Stimulated activated CD4-positive, alpha-beta T cell treated with anti-CD3 and anti-CD28 coated beads, Interleukin-15, amount 100 ng/mL, for 24 hours (primary cell): ENCODE measurements at places on chromosomes 7 and 10.

- no peak for DNase-seq
Observed at GRCh38 chr10:1377740-1378397, 321.7 kb downstream of the WDR37 start.

- no peak for DNase-seq
Observed at GRCh38 chr7:47833211-47833610, 115.1 kb downstream of the PKD1L1 start.

- no peak for DNase-seq
Observed at GRCh38 chr10:34340934-34341333, 474.2 kb downstream of the PARD3 start.

DNA sequence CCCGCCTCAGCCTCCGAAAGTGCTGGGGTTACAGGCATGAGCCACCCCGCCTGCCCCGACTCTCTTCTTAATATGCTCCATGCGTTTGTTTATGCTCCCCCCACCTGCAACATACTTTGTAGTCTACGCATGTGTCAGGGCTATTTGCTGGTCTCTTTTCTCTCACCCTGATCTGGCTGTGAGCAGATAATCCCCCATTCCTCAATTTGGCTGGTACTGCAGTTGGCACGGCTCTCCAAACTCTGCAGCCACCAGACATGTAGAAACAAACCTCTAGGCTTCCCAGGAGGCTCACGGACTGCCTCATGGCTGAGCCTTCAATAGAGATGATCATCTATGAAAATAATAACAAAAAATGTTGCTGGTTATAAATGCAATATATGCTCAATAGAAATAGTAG is 540.3 kb upstream of the GALNT17 start:
- DNase-seq: no peak

DNA sequence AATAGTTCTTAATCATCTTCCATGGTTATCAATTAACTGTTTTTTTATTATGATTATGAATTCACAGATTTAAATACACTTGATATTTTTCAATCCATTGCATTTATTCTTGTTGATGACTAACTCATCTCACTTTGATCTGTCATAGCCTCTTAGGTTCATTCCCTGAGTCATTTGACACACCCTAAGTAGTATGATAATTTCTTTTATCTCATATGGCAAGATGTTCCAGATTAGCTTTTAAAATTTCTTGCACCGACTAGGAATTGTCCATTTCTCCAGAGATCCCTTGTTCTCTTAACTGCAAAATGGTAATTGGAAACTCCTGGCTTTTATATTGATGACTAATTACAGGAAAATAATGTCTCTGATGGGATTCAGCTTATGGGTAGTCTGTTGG is 87.6 kb upstream of the CCDC6 start:
- DNase-seq: no peak

DNA sequence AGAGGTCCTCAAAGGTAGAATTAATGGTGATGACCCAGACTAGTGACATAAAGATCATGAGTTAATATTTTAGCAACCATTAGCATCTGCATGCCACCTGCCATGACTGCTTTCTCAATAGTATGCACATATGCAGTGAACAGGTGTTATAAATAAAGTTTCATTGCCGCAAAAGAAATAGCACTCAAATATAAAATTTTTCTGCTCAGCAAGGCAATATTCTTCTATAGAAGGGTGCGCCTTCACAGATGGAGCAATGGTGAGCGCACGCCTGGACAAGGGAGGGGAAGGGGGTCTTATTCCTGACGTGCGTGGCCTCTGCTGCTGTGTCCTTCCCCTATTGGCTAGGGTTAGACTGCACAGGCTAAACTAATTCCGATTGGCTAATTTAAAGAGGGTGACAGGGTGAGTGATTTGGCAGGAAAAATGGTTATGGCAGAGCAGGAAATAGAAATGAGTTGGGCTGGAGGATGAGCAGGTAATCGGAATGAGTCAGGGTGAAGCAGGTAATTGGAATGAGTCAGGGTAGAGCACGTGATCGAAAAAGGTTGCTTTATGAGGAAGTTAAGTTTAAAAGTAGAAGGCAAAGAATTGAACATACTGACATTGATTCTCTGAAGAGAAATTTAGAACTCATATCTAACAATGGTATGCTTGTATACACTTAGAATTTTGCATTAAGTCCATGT is 24.7 kb upstream of the TRIM24 start:
- no peak for DNase-seq

- peak; percentile 48 for DNase-seq
Observed at GRCh38 chr7:5139998-5140397, 50.0 kb upstream of the WIPI2 start.

DNA sequence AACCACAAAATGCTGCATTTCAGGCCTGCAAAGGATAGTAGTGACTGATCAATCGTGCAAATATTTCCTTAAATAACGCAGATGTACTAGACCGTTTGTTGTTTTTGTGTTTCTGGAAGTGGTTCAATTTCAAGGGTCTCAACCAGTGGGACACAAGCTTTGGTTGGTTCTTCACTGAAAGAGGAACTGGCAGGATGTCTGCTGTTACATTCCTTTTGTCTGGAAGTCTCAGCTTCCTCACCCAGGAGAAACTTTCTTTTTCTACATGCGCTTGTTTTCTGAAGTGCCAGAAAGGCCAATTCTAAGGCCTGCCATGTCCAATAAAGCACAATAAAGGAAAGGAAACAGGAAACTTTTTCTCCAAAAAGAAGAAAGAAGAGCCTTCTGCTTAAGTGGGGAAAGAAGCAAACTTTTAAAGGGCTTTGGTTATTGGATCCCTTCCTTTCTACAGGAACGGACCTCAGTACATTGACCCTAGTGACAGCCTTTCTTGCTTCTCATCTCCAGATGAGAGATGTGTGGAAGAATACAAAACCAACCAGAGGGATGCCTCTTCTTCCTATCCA is 4.1 kb downstream of the DKK1 start:
- DNase-seq: no peak

DNA sequence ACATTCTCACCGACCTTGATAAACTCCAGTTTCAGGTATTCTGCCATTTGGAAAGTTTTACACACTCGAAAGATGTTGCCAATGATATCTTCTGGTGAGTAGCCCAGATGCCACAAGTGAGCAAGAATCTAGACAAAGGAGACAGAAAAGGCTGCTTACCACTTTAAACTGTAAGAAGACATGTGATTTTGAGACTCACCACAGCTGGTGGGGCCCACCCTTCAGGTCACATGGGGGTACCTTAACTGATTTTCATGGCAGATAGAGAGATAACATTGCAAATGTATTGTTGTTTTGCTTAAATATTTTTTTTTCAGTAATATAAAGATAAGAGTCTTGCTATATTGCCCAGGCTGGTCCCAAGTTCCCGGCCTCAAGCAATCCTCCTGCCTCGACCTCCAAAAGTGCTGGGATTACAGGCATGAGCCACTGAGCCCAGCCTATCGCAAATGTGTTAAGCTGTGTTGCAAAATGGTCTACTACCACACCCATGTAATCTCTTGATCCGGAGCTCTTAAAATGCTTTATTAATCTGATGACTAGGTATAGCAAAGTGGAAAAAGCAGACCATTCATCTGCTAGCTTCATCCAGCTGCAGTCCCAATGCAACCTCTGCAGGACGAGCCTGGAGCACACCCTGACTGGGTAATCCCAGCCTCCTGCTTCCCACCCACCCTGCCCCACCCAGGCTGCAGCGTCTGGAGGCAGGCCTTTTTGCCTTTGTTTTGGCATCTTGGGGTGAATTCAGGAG is 18.5 kb downstream of the RFC2 start:
- DNase-seq: no peak

DNA sequence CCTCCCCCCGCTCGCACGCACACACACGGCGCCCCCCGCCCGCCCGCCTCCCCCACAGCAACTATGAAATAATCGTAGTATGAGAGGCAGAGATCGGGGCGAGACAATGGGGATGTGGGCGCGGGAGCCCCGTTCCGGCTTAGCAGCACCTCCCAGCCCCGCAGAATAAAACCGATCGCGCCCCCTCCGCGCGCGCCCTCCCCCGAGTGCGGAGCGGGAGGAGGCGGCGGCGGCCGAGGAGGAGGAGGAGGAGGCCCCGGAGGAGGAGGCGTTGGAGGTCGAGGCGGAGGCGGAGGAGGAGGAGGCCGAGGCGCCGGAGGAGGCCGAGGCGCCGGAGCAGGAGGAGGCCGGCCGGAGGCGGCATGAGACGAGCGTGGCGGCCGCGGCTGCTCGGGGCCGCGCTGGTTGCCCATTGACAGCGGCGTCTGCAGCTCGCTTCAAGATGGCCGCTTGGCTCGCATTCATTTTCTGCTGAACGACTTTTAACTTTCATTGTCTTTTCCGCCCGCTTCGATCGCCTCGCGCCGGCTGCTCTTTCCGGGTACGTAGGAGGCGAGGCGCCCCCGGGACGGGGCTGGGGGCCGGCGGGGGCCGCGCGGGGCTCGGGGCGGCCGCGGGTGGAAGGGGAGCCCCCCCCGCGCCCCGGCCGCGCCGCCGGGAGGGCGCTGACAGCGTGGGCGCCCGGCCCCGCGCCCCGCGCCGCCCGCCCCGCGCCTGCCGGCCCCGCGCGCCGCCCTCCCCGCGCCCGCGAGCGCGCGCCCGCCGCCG is 441 bp downstream of the BMI1 start:
- DNase-seq: peak; percentile 71

- DNase-seq: no peak
Observed at GRCh38 chr7:142868986-142869415, 14.1 kb downstream of the EPHB6 start.

GRCh38 chr7:15924910-15925309 is 238.4 kb upstream of the MEOX2 start:
- DNase-seq: no peak

GRCh38 chr10:109924087-109924486 is 776 bp upstream of the XPNPEP1 start:
- DNase-seq: no peak

GRCh38 chr10:9848981-9849380 is 1168.7 kb upstream of the CELF2 start:
- no peak for DNase-seq

DNA sequence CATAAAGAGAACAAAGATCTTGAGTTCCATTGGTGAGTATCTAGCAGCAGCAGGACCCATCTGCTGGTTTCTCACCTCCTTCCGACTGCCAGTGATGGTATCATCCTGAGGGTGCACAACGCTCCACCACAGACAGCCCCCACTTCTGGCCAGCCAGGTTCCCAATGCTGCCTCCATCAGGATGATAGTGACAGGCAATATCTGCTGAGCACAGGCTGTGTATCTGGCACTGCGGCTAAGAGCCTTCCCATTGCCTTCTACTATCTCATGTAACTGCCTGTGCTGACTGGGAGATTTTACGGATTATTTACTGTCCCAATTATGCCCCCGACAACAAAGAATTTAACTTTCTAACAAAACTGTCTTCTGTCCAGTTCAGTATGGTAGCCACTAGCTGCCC is 352.4 kb upstream of the AOAH start:
- DNase-seq: no peak

DNA sequence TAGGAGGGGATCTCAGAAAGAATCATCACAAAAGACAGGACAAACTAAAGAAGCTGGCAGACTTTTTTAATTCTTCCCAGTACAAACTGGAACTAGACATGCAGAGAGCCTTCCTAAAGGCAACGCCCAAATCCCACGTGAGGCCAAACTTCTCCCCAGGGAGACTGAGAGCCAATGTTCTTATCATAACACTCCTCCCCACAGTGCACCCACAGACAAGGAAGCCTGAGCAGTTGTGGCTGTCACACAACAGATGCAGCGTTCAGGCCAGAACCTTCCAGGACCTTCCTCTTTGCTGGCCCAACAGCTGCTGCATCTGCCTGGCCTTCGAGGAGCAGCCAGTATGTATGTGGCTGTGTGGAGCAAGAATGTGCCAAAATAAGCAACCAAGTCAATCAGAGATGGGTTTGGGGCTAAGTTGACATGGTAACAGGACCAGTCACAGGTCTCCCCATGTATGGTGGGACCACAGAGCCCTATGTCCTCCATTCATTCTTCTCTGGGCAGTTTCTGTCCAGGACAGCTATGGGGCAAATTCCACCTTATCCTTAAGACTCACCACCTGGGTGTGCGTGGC is 34.9 kb downstream of the SRPK2 start:
- DNase-seq: no peak

- DNase-seq: no peak
Observed at GRCh38 chr7:48337012-48337621, 165.9 kb downstream of the ABCA13 start.

- peak; percentile 13 for DNase-seq
Observed at GRCh38 chr10:131743190-131744151, 157.3 kb upstream of the PPP2R2D start.

DNA sequence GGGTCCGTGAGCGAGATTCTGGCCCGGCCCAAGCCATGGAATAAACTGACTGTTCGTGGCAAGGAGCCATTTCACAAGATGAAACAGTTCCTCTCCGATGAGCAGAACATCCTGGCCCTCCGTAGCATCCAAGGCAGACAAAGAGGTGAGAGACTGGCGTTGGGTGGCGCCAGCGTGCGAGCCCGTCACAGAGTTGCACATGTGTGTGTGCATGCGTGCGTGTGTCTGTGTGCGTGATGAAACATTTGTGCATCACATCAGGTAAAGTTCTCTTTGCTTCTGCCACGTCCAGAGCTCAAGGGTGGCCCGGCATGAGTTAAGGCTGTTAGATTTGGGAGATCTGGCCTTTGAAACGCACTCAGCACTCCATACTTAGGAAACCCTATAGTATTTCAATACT is 89.5 kb upstream of the SH2B2 start:
- no peak for DNase-seq

DNA sequence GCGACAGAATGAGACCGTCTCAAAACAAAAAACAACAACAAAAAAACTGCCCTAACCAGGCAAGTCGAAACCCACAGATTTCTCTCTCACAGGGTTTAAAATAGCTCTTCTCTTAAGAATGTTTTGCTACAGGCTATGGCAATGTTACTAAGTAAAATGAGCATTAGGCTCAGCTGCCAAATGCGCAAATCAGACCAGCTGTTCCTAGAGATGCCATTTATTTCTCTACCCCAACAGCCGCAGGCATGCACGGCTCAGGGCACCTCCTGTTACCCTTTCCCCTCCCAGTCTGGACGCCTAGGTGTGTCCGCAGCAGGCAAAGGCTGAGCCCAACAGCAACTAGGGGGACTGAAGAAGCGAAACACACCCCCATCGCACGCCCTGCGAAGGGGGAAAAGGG is 168.3 kb upstream of the MBL2 start:
- no peak for DNase-seq

- DNase-seq: no peak
Observed at GRCh38 chr7:147231275-147231674, 1114.7 kb downstream of the CNTNAP2 start.

- DNase-seq: no peak
Observed at GRCh38 chr10:3978174-3978573, 193.2 kb upstream of the KLF6 start.

- no peak for DNase-seq
Observed at GRCh38 chr10:12728494-12728893, 273.0 kb downstream of the CCDC3 start.
